Stimulated activated naive CD8-positive, alpha-beta T cell treated with anti-CD3 and anti-CD28 coated beads, Interleukin-15, Interleukin-2, amounts not matched to agents 100 U/mL and 50 U/mL, for 24 hours (primary cell): ENCODE measurements at places on chromosomes 12 and 14.

- no peak for DNase-seq
These were observed 32.4 kb downstream of the FERMT2 start for GRCh38 chr14:52918486-52918885.

GRCh38 chr14:104984056-104984894 lies 1.3 kb upstream of the CLBA1 start:
- DNase-seq, result no peak

DNA sequence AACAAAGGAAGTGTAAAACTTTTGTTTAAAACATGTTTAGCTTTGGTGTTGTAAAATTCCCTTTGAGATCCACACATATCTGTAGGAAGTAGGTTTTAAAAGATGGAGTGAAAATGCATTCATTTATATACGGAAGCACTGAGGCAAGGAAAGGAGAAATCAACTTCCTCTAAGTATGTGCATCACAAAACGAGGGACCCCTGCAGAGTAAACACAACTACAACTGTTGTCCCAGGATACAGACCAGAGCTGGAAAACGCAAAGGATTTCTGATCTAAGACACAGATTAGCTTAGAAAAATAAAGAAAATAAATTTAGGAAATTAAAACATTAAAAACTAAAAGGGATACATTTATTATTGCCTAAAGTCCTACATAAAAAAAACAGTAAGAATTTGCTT lies 297.6 kb downstream of the MED13L start:
- DNase-seq, result no peak

GRCh38 chr14:102810523-102810922 lies 33.3 kb downstream of the TRAF3 start:
- no peak for DNase-seq

- DNase-seq, result no peak
These were observed 42.5 kb downstream of the SLC2A13 start for GRCh38 chr12:40063414-40063813.

DNA sequence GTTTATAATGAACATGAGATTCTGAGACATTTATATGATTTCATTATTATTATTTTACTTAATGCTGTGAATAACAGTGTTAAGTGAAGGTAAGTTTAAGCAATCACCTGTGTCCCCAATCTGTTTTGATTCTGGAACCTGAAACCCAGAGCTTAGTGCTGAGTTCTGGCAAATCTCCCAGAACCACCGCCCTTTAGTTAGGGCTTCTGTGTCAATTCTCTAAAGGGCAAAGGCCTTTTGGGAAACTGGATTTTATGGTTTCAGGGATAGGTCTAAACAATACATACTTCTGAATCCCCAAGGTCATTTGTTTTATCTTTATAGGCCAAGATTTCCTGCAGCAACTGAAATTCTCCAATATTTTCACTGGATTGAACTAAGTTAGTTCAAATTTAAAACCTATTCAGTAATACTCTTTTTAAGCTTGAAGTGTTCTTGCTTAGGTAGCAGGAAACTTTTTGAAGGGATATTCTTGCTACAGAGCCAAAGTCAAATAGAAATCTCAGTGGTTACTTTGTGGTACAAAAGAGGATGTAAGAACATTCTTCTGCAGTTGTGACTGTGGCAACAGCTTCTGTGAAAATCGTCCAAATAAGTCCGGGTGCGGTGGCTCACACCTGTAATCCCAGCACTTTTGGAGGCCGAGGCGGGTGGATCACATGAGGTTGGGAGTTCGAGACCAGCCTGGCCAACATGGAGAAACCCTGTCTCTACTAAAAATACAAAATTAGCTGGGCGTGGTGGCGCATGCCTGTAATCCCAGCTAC lies 10.0 kb upstream of the PKP2 start:
- no peak for DNase-seq

DNA sequence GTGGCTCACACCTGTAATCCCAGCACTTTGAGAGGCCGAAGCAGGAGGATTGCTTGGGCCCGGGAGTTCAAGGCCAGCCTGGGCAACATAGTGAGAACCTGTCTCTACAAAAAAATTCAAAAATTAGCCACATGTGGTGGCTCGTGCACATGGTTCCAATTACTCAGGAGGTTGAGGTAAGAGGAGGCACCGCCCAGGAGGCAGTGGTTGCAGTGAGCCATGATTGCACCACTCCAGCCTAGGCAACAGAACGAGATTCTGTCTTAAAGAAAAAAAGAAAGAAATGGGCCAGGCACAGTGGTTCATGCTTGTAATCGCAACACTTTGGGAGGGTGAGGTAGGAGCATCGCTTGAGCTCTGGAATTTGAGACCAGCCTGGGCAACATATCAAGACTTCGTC lies 33.5 kb downstream of the MAP1LC3B2 start:
- DNase-seq, result no peak

- DNase-seq, result peak; percentile 40
These were observed 21.8 kb upstream of the KLRD1 start for GRCh38 chr12:10285919-10286318.

DNA sequence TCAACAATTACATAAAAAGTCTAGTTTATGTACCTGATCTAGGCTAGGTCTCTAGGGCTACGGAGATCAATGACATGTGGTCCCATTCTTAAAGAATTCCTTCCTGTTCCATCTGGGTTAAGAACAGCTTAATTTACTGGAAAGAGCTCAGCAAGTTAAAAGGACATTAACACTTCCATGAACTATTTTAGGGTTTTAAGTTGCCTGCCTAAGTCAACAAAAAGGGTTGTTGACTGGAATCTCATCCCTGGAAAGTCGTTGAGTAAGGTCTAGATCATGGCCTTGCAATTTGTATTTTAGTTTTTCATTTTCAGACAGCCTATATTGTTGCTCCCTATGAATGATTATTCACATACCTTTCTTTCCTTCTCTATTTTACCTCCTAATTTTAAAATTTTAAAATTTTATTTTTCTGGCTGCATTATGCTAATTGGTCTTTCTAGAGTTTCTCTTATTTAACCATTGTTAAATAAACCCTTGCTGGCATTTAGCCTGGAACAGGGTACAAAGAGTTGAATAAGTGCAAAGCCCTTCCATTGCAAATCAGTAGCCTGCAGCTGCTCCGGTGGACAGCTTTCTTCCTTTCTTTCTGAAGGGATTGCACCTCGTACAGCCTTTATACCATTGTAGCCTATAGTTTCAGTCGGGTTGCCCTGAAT lies 66.3 kb downstream of the VRK1 start:
- no peak for DNase-seq

DNA sequence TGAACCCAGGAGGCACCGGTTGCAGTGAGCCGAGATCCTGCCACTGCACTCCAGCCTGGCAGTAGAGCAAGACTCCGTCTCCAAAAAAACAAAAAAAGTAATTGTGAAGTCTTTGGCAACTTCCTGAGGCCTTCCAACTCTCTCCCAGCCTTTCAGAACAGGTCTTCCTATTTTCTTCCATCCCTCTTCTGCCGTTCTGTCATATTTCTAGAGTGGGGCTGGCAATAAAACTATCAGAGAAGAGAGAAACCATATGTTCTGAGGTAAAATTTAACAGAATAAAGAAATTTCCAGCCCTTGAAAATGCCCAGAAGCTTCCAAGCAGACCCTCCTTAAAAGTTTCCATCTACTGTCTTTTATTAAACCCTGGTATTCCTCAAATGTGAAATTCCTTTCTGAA lies 100.4 kb downstream of the HMGA2 start:
- no peak for DNase-seq

GRCh38 chr12:66503746-66504145 lies 175.1 kb downstream of the GRIP1 start:
- DNase-seq, result no peak

- DNase-seq, result no peak
These were observed 1.6 kb downstream of the VDR start for GRCh38 chr12:47903151-47903611.

DNA sequence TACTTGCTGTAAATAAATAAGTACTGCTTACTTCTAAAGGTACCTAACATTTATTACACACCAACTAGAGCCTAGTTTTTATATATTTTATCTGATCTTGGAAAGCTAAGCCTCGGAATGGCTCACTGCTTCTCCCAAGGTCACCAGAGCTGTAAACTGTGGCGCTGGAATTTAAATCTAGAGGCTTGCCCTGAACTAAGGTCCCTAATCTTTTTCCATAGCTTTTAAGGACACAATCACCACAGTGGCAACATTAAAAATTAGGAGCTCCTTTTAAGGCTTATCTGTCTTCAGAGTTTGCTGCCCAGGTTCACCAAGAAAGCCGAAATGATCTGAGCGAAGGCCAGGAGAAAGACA lies 670 bp downstream of the CCNB1IP1 start:
- DNase-seq, result no peak

GRCh38 chr14:92644171-92644969 lies 104.1 kb downstream of the LGMN start:
- no peak for DNase-seq

- DNase-seq, result no peak
These were observed 23.8 kb downstream of the AACS start for GRCh38 chr12:125089083-125089482.

DNA sequence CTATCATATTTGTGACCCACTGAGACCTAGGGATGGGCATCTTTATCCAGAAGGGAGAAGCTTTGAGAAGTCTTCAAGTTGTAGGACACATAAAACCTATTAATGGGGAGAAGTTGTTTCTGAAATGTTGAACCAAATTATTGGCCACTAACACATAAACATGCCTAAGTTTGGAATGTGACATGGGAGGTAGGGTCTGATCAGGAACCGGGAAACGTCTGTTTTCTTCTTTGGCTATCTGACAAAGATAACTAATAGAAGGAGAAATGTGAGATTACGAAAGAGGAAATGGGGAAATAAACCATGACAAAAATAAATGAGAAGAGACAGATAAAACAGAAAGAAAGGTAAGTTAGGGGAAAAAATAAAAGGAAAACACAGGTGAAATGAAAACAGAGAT lies 425.2 kb downstream of the EGLN3 start:
- DNase-seq, result no peak

DNA sequence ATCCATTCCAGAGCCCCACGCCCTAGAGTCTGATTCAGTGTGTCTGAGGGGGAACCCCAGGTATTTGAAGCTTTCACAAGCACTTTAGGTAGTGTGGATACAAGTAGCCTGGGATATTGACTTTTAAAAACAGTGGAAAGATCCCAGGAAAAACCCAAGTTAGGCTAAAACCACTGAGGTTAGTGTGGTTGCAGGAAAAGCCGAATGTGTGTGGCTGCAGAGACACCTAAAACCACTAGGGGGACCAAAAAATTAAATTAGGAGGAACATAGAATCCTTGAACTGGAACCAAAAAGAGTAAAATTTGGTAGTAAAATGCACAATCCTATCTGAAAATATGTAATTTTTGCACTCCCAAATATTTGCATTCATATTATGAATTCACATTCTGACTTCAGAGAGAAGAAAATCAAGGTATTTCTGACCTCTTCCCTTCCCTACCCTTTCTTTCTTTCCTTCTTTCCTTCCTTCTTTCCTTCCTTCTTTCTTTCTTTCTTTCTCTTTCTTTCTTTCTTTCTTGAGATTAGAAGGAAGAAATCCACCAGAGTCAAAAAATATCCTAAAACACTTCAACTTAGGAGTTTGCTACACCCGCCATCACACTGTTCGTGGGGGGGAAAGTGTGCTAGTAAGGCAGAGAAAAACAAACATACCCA lies 37.8 kb downstream of the SLCO1A2 start:
- peak; percentile 5 for DNase-seq

- no peak for DNase-seq
These were observed 13.9 kb downstream of the ASPG start for GRCh38 chr14:104099096-104100041.

- DNase-seq, result no peak
These were observed 15.3 kb downstream of the CCDC62 start for GRCh38 chr12:122789637-122790036.

- no peak for DNase-seq
These were observed 242.0 kb upstream of the MDGA2 start for GRCh38 chr14:47917344-47917954.

DNA sequence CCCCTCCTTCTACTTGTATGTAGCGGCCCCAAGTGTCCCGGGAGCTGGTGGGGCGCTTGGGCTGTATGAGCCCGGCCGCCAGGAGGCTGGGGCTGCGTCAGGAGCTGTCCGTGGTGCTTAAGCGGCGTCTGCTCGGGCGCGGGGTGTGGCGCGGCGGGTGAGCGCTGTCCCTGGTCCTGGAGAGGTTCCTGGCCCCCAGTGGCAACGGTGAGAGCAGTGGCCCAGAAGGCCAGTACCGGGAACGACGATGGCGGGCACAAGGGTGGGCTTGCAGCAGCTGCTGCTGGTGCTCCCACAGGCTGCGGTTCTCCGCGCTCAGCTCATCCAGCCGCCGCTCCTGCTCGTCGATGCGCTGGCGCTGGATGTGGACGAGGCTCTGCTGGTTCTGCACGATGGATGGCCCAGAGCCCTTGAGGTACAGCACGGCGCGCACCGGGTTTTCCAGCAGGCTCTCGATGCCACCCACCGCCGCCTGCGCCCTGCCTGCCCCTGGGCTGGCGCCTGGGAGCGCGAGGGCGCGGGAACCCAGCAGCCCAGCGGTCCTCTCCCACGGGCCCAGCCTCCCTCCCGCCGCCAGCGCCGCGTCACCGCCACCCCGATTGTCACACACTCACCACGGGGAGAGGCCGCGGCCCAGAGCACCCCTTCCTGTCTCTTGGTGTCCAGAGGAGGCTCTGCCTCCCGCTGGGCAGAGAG lies 41.9 kb upstream of the FKBP4 start:
- peak; percentile 87 for DNase-seq

DNA sequence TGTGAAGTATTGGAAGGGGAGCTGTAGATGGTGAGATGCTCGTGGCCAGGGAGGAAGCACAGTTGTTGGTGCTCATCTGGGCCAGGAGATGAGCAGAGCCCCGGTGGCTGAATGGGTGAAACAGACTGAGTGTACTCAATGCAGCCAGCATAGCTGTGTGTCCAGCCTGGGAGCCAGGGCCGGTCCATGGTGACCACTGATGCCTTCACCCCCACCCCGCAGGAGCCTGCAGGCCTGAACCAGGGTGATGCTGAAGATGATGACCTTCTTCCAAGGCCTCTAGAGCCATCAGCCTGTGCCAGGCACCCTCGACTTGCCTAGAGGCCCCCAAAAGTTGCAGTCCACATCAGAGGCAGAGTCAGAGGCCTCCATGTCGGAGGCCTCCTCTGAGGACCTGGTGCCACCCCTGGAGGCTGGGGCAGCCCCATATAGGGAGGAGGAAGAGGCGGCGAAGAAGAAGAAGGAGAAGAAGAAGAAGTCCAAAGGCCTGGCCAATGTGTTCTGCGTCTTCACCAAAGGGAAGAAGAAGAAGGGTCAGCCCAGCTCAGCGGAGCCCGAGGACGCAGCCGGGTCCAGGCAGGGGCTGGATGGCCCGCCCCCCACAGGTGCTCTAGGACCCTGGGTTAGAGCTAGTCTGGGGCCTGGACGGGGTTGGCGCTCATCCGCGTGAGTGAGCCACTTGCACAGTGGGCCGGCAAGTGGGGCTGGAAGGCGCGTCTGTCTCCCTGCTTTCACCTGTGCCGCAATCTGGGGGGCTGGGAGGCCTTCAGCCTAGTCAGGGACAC lies 3.0 kb downstream of the TNFAIP2 start:
- DNase-seq, result no peak

GRCh38 chr12:112738531-112738930 lies 53.0 kb upstream of the RPH3A start:
- no peak for DNase-seq

- no peak for DNase-seq
These were observed 41.1 kb downstream of the BMP4 start for GRCh38 chr14:53915364-53916014.

DNA sequence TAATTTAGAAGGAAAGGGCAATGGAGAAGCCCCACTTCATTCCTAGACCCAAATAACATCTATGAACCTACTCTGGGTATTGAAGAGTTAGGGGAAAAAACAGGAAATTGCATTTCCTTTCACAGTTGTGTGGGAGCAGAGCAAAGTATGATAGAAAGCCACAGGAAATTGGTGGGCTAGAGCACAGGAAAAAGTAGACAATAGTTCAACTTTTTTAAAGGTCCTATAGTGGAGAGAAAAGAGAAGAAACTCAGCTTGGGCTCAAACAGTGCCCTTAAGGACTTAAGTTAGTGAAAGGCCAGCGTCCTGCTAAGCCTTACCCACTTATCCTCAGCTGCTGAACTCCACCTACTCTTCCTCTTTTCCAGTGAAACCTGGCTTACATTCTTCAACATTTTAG lies 258.1 kb downstream of the DPY19L2 start:
- no peak for DNase-seq
